ENCODE measurements at places on chromosomes 2 and 18.

DNA sequence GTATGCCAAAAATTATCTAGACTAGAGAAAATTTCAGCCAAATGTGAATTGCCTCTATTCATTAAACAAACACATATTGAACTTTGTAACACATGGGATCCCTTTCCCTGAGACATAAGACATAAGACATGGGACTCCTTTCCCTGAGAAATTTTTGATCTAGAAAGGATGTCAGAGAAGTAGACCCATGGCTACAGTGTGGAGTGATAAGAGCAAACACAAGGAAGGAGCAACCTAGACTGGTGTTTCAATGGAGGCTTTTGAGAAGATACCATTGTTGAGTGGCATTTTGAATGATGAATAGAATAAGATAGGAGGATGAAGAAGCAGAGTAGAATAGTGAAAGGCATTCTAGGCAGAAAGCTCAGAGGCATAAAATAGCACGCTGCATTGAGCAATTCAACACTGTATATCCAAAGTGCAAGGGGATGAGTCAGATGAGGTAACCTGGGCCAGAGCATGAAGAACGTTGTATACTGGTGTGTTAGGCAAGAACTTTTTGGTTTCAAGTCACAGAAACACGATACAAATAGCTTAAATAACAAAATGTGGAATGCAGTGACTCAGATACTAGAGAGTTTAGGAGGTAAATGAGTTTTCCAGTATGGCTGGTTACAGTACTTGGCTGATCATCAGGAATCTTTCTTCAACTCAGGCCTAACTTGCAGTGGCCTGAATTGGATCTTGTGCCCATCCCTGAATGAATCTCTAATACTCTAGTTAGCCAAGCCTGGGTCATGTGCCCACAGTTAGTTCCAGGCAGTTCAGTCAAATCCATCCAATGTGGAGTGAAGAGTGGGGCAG lies 129.8 kb upstream of the TANK start:
- no peak for DNase-seq

GRCh38 chr18:50356036-50356945 lies 18.6 kb upstream of the SKA1 start:
- no peak for DNase-seq

DNA sequence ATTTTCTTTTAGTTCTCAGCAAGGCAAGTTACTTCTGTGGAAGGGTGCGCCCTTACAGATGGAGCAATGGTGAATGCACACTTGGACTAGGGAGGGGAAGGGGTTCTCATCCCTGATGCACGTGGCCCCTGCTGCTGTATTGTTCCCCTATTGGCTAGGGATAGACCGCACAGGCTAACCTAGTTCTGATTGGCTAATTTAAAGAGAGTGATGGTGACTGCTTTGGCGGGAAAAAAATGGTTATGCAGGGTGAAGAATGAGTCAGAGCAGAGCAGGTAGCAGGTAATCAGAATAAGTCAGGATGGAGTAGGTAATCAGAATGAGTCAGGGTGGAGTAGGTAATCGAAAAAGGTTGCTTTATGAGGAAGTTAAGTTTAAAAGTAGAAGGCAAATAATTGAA lies 171.5 kb downstream of the MTCL1 start:
- no peak for DNase-seq

DNA sequence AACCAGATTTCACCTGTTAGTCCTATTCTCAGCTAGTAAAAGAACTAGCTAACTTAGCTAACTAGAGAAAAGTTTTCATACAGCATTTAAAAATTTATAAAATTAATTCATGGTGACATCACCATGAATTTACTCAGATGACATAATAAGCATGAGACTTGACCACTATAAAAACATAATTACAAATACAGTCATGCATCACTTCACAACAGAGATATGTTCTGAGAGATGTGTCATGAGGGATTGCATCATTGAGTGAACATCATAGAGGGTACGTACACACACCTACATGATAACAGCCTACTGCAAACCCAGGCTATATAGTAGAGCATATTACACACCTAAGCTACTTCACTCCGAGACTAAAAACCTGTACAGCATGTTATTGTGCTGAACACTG lies 481.3 kb upstream of the CHAC2 start:
- DNase-seq, result no peak

GRCh38 chr2:196361606-196362326 lies 190.4 kb upstream of the STK17B start:
- DNase-seq, result no peak

- DNase-seq, result no peak
Measured at GRCh38 chr2:236676136-236676873, 106.7 kb downstream of the ACKR3 start.

- no peak for DNase-seq
Measured at GRCh38 chr2:79580175-79580574, 67.3 kb downstream of the CTNNA2 start.

DNA sequence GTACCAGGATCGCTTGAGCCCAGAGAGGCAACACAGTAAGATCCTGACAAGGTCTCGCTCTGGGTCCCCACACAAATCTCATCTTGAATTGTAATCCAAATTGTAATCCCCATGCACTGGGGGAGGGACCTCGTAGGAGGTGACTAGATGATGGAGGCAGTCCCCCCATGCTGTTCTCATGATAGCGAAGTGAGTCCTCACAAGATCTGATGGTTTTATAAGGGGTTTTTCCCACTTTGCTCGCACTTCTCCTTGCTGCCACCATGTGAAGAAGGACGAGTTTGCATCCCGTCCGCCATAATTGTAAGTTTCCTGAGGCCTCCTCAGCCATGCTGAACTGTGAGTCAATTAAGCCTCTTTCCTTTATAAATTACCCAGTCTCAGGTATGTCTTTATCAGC lies 46.0 kb upstream of the SERTAD2 start:
- no peak for DNase-seq

GRCh38 chr2:182509-183122 lies 81.2 kb downstream of the SH3YL1 start:
- no peak for DNase-seq

- DNase-seq, result no peak
Measured at GRCh38 chr2:9754532-9754887, 88.8 kb upstream of the TAF1B start.

DNA sequence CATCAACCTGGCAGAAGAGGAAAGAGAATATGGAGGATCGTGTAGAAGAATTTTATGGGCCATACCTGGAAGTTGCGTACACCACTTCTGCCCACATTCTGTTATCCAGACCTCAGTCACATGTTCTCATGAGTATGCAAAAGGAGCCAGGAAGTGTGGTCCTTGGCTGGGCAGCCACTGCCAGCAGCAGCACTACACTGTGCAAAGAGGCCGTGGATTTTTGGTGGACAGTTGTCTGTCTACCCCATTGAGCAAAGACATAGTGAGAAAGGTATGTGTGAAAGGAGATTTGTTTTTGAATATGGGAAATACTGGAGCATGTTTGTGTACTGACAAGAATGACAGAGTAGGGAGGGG lies 68.1 kb downstream of the SDC1 start:
- no peak for DNase-seq

GRCh38 chr18:25538175-25538922 lies 186.4 kb upstream of the ZNF521 start:
- no peak for DNase-seq

DNA sequence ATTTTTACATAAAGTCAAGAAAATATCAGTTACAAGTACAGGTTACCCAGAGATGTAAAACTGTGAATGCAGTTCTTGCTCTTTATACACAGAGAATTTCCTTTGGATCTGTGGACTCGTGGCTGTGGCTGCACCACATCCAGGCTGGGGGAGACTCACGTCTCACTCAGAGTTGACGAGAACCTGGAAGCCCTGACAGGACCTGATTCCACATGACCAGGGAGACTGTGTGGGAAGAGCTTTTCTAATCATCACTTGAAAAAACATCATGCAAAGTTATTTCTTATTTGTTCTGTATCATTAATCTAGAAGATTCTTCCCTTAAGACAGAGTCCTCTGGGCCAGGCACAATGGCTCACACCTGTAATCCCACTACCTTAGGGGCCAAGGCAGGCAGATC lies 1159.0 kb downstream of the RPIA start:
- DNase-seq, result no peak

DNA sequence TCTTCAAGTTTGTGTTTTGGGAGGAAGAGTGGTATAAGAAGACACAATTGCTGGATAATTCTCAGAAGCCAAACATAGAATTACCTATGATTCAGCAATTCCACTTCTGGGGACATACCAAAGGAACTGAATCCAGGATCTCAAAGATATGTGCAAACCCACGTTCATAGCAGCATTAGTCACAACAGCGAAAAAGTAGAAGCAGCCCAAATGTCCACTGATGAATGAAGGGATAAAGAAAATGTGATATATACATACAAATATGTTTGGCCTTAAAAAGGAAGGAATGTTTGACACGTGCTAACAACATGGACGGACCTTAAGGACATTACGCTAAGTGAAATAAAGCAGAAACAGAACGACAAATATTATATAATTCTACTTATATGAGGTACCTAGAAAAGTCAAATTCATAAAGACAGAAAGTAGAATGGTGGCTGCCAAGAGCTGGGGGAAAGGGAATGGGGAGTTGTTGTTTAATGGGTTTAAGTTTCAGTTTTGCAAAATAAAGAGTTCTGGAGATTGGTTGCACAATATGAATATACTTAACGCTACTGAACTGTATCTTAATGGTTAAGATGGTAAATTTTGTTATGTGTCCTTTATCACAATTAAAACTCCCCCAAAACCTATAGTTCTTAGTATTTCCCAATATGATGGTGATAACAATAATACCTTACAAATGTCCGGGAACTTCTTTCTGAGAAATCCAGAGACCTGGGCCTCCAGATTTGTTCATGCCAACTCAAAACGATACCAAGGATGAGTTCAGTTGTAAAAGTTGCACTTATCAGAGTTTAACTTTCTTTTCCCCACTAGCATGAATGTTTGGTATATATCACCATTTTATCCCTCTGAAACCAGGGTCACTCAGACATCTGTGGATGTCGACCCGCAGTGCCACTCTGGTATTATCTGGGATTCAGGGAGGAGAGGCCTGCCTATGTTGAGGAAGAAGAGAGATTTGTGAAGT lies 33.7 kb upstream of the WIPF1 start:
- DNase-seq, result no peak

DNA sequence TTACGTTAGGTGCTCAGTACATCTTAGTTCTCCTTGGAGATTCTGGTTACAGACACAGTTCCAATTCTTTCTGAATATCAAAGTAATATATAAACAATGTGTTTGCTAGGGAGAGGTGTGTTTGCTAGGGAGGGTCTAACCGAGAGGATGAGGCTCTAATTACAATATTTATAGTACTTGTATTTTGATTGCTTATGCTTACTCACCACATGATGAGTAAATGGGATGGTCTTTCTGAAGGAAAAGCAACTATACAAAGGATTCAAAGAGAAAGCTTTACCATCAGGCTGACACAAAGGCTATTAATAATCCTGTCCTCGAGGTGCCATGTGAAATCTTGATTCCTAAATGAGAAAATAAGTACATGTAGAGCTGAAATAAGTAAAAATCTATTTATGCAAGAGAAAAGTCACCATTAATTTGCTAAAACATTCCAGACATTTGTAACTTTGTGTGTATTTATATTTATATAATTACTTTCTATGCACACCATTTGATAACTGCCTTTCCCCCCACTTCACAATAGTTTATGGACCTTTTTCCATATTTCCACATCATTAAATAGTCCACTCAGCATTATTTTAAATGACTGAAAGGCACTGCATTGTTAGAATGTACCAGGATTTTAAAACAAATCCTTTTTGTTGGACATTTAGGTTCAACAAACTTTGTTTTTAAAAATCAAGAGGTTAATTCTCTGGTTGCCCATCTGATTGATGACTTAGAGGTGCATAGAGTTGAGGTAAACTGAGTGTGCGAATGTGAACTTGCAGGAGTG lies 94.5 kb upstream of the FN1 start:
- DNase-seq, result no peak

- no peak for DNase-seq
Measured at GRCh38 chr2:238742664-238743063, 105.2 kb upstream of the TWIST2 start.

DNA sequence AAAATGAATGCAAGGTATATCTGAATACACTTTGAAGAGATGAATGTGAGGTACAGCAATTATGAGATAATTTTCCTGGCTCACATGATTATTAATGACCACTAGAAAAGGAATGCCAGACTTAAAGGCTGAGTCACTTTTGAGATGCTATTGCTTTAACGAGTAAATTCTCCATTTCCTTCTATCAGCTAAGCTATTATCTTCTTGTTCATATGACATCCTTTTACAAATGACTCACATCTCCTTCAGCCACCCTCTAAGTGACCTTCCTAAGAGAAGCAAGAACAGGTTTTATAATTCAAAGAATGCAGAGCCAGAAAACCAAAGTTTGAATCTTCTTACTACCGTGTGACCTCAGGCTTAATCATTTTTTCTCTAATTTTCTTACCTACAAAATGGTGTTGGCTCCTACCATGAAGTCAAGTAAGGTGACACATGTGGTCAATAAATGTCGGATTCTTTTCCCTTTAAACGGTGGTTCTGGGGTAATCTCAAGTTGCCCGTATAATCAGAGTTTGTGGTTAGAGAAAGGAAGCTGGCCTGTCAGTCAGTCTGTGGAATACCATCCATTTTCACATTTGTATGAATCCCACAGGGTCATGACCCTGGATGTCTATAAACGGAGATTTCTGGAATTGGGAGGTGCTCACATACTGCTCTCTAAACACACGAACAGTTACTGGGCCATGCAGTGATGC lies 184.0 kb upstream of the PID1 start:
- no peak for DNase-seq

DNA sequence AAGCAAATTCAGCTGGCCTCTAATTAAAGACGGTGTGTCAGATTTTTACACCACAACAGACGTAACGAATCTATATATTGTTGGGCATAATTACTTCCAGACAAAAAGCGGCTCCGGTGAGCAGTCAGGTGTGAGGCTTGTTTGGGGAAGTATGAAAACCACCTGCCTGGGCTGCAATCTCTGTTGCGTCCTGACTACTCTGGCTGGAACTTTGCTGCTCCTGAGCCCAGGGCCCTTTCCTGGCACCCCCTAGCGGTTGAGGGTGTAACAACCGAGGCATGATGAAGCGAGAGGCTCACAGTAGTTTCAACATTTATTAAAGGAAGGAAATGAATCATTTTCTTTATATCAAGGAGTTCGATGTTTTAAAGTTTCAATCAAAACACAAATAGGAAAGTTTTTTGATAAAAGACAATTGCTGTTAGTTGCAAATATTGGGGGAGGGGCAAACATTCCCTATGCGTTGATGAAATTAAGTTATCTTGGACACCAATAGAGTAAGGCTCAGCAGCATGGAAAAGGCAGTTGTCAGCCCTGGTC lies 10.6 kb upstream of the ITGB6 start:
- DNase-seq, result no peak

Data from 8988T (cell line).